Right ventricle myocardium inferior (tissue), 1 donor: ENCODE measurements at places on chromosomes 7 and 10. TPM values are rescaled to one million over a fixed set of nuclear protein-coding genes. Genes with fewer than 3 reads are reported as not detected.

Gene VSIR
- 140 TPM for total RNA-seq

Gene RASSF4
- total RNA-seq: 91.5 TPM

Gene NKX6-2
- total RNA-seq: not detected

Gene KEL
- 0.62 TPM for total RNA-seq

Gene GARIN1A
- total RNA-seq: 1.8 TPM

Gene HMX2
- total RNA-seq: not detected

Gene ZNF804B
- total RNA-seq: not detected

Gene CPA1
- not detected for total RNA-seq

Gene TSPAN15
- 11.8 TPM for total RNA-seq

Gene CNNM1
- 0.16 TPM for total RNA-seq

Gene SORCS3
- 0.08 TPM for total RNA-seq

Gene HACD1
- total RNA-seq: 157 TPM

Gene CCZ1
- 46.2 TPM for total RNA-seq

Gene EMX2
- total RNA-seq: not detected

Gene ADRA2A
- 1.0 TPM for total RNA-seq

Gene TPST1
- total RNA-seq: 6.5 TPM
